Pons (tissue), 1 donor: ENCODE measurements at places on chromosomes 4 and X.

DNA sequence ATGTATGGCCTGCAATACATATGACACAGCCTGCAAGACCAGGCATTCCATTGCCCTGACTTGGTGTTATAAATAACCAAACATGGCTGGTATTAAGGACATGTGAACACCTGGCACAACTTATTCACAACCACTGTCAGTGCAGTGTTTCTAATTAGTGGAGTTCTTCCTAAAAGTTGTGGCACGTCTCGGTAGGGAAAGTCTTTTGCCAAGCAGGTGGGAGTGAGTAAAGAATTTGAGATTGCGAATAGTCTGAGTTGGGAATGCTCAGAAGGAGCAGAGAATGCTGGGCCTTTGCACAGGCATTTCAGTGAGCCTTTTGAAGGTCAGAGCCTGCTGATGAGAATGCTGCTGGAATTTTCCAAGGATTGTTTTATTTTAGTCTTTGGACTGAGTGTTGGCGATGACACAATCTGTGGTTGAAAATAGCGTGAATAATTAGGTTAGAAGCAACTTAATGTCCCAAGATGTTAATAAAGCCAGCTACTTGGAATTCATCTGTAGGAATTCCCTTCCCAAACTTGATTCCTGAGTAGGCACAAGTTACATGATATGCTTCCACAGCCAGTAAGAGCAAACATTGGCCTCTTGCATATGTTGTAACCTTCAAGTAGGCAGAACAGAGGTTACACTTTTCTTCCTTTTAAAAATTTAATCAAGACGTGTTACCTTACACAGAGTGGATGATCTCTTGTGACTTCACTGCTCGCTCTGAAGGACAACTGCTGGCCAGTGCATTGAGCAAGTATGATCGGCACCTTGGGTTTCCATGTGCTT is 83.6 kb upstream of the PGRMC2 start:
- DNase-seq: no peak

- no peak for DNase-seq
These were observed 9.1 kb downstream of the FGFR3 start for GRCh38 chr4:1802151-1802715.

- peak; percentile 37 for DNase-seq
These were observed 17.4 kb downstream of the IRAK1 start for GRCh38 chrX:154002215-154002719.

DNA sequence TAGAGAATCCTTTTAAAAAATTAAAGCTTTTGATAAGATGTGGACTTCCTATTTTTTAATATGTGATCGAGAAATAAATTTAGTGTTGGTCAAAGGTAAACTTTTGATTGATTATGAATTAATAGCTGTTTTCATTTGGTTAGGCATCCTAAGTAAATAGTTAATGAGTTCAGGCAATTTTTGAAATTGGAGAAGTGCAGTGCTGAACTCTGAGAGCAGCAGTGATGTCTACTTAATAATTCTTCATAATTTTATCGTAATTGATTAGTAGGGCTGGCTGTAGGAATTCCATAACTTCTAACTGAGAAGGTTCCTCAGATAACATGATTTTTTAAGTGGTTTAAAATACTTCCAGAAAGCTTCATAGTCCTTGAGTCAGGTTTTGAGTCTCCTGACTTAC is 1.5 kb downstream of the MND1 start:
- no peak for DNase-seq

GRCh38 chr4:52371841-52372240 is 287.3 kb downstream of the USP46 start:
- DNase-seq: no peak

DNA sequence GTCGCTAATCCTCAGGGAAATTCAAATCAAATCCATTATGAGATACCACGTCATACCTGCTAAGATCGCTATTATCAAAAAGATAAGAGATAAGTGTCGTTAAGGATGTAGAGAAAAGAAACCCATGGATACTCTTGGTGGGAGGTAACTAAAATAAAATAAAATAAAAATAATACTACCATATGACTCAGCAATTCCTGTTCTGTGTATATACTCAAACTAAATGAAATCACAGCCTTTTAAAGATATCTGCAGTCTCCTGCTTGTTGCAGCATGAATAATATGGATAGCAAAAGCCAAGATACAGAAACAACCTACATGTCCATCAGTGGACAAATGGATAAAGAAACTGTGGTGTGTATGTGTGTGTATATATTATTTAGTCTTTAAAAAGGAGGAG is 105.8 kb upstream of the IL15 start:
- DNase-seq: no peak

DNA sequence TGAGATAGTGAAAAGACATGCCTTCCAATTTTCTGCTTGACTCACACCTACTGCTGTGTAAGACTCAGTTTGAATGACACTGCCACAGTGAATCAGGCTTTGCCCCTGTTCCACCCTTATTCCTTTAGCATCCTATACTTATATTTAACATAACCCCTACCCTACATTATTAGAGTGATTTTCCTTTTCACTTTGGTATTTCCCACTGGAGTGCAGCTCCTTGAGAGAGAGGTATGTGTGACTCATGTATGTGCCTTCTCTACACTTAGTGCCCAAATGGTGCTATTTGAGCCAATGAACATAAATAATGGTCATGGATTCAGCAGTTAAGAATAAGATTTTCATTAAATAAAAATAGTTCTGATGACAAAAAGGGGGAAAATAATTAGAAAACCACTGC is 69.5 kb downstream of the RRAGB start:
- no peak for DNase-seq

DNA sequence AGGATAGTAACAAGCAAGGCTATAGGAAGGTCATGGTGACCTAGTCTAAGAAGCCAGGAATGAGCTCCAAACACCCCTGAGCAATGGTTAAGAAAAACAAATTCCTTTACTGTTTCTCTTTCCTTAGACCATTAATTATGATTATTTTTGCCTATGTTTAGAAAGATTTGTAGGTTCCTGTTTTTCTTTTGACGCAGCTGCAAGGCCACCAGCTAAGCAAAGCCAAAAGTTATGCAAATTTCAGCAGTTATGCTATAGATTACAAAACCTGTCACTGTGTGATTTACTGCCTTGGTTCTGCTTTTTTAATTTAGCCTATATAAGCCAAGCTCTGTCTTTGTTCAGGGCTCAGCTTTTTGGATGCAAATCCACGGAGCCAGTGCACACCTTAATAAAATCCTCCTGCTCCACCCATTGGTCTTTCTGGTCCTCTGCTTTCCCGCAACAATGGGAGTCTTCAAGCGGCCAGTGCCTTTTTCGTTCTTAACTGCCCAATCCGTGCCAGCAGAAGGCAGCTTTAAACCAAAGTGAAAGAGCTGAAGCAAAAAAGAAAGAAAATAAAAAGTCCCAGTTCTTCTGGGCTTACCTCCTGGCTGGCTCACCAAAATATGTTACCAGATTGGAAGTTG is 1.4 kb upstream of the CEP135 start:
- no peak for DNase-seq

DNA sequence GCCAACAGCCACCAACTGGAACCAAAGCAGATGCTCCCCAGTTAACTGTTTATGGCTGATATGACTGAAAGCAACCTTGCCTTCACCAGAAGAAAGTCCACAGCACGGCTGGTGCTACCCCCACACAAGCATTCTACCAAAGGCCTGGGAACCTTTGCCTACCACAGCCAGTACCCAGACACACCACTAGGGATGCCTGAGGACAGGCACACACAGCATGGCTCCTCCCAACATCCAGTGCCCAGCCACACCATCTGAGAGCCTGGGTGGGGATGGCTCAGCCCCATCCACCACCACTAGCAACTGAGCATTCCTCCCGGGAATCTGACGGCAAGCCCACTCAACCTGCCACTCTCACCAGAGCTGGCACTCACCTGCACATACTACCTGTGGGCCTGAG is 178.6 kb downstream of the SLC7A11 start:
- no peak for DNase-seq

GRCh38 chr4:177008071-177008835 is 215.5 kb upstream of the VEGFC start:
- no peak for DNase-seq

GRCh38 chr4:84477738-84478137 is 21.4 kb downstream of the NKX6-1 start:
- DNase-seq: no peak

DNA sequence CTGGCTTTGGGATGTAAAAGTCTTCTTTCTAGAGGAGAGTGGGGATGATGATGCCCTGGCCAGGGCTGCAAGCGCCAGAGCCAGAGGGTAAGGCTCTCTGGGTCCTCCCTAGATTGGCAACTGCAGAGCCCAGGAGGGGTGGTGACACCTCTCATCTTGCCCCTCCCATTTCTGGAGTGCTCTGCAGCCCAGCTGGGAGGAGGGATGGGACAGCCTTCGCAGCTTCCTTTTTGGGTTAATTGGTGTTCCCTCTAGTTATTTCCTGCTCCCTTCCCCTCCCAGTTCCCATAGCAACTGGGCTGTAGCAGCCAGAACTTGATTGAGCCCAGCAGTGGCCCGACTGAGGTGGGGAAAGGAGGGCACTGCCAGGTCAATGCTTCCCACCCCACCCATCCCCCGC is 19.2 kb downstream of the NALF2 start:
- no peak for DNase-seq

DNA sequence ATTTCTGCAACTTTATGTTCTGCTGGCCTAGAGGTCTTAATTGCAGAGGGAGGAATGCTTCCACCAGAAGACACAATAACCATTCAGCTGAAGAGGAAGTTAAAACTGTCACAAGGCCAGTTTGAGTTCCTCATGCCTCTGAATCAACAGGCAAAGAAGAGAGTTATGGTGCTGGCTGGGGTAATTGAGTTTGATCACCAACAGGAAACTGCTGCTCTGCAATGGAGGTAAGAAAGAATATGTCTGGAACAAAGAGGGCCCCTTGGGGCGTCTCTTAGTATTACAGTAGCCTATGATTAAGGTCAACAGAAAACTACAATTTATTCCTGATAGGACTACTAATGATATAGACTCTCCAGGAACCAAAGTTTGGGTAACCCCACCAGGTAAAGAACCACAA is 744.0 kb downstream of the FSTL5 start:
- DNase-seq: peak; percentile 46

DNA sequence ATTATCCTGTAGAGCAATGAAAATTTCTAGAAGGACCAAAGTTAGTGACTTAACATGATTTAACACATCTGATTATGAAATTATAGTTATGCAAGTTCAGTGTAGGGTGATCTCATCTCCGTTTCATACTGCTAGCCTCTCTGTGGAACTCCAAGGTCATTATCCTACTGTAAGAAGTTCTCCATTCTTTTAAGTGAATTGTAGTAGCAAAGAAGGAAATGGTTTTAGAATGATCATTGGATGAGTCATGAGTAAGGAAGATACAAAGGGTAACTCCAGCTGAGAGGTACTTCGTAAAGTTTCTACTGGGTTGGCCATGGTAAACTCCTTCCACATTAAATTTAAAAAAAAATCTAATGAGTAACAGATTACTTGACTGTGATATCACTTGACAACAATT is 215.0 kb upstream of the GIMD1 start:
- no peak for DNase-seq

GRCh38 chr4:128347930-128348660 is 60.5 kb upstream of the PGRMC2 start:
- no peak for DNase-seq

DNA sequence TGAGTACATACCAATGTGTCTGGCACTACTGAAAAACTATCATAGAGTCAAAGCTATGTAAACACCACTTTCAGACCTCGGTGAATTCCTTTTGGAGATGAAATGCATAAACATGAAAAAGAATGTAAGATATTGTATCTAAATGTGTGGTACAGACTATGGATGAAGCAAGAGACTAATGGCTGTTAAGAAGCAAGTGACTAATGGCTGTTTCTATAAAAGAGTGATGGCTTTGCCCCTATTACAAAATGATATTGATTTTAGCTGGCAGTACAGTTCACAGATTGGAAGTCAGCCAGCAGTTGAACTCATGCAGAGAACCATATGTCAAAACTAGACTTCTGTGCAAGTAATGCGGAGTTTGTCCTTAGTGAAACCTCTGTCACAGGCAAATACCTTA is 359.3 kb downstream of the GRXCR1 start:
- DNase-seq: peak; percentile 6

- no peak for DNase-seq
These were observed 20.6 kb upstream of the FGFBP2 start for GRCh38 chr4:15983610-15984009.

DNA sequence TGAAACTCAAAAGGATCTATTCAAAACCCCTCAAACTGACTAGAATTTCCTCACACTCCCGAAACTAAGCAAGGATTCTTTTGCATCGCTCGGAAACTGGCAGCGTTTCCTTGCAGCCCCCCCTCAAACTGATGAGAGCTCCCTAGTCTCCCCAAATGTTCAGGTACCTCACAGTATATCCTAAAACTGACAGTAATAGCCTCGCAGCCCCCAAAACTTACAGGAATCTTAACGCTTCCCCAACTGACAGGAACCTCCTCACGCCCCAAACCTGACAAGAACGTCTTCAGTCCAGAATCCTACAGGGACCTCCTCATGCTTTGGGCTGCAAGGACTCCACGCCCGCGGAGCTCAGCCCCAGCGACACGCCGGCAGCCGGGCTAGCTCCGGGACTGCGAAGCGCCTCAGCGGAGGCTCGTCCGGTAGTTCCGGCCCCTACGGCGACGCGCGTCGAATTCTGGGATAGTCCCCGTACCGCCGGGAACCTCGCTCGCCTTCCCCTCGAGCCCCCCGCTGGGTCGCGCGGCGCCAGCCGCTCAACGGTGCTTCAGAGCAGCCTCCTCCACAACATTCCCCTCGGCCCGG is 640 bp downstream of the PHF8 start:
- peak; percentile 18 for DNase-seq

DNA sequence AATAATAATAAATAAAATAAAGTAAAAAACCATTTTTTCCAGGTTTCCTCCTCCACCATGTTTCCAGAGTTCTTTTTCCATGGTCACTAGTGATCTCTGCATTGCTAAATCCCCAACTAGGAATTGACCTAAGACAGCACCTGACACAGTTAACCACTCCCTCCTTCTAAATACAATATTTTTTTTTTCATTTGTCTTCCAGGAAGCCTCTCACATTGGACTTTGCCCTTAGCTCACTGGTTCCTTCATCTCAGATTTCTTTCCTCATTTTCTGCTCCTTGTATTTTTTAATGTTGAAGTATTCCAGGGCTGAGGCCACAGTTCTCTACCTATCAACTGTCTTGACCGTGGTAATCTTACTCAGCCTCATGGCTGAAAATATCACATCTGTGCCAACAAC is 187.3 kb upstream of the FAM241A start:
- DNase-seq: no peak

- DNase-seq: no peak
These were observed 46.1 kb upstream of the GPR78 start for GRCh38 chr4:8534129-8534528.

DNA sequence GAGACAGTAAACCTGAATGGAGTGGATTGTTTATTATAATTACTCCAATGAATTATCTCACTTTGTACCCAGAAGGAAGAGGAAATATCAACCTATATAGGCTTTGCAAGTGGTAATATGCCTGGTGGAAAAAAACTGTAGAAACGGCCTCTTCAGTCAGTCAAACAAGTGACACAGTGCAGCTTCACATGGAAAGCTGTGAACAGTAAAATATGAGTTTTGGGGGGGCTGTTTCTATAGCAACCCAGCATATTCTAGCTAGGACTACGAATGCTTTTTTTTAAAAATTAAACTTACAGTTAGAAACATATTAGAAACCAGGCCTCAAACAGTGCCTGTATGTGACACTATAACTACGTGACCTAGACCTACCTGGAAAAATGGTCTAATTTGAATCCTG is 150.1 kb downstream of the PPP1R2C start:
- no peak for DNase-seq

- no peak for DNase-seq
These were observed 70.2 kb downstream of the TBL1X start for GRCh38 chrX:9535101-9535500.

- DNase-seq: no peak
These were observed 384.6 kb downstream of the PPP3CA start for GRCh38 chr4:100962698-100963097.

- DNase-seq: no peak
These were observed 174.4 kb upstream of the NUDT10 start for GRCh38 chrX:51158231-51158630.
